Cardiac muscle cell (in vitro differentiated cells and primary cell): ENCODE measurements at places on chromosomes 12 and 14.

GRCh38 chr14:89330236-89331002, 86.6 kb downstream of the FOXN3 start:
- no peaks in the 10 kb centered on the region for H3K4me1 ChIP-seq
- no peaks in the 10 kb centered on the region for H3K27me3 ChIP-seq
- H3K4me3 ChIP-seq = no peak overlapping the region
- no peak overlapping the region for H3K27ac ChIP-seq
- DNase-seq = no peak
- peaks cover 2% of the 10 kb centered on the region for H3K36me3 ChIP-seq

DNA sequence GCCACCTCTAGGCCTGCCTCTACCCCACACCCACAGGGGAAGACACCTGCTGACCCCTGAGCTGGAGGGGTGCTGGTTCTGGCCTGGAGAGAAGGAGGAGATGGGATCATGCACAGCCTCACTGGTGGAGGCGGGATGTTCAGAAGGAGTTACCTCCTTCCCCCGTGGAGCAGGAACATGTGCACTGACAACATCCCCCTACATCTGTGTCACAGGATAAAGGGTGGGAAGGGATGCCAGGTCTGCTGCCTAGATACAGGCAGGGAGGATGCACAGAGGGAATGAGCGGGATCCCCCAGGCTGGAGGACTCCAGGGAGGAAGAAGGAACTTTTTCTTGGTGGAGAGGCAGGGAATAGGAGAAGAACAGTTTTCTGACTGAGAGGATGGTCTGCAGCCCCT, 8.8 kb downstream of the NRXN3 start:
- H3K27me3 ChIP-seq = peaks cover 18% of the 10 kb centered on the region
- no peaks in the 10 kb centered on the region for H3K36me3 ChIP-seq
- H3K4me3 ChIP-seq = no peak overlapping the region
- H3K4me1 ChIP-seq = no peaks in the 10 kb centered on the region
- H3K27ac ChIP-seq = no peak overlapping the region
- no peak for DNase-seq

DNA sequence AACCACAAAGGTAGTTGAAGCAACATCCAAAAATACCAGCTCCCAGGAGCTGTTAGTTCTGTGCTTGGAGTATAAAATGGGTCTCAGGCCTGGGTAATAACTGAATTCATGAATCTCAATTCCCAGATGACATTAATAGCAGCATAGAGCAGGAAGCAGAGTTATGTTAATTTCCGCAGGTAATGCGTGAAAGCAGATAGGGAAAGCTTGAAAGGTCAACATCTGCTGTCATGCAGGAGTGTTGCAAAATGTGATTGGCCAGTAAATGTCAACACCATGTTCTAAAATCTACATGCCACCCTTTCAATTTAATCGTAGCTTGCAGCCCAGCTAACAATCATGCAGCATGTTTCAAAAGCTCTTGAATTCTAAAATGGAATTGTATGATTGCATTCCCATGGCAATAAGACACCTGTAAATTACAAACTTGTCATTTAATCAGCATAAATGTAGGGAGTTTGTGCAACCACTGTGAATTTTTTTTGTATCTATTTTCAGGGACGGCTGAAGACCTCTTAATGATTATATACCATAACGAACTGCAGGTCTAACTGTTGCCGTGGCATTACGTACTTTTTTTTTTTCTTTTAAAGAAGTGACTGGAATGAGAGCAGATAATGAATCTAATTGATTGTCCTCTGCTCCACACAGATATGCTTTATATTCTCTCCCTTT, 635.8 kb upstream of the FOXG1 start:
- no peaks in the 10 kb centered on the region for H3K27me3 ChIP-seq
- no peaks in the 10 kb centered on the region for H3K36me3 ChIP-seq
- DNase-seq = no peak
- no peak overlapping the region for H3K4me3 ChIP-seq

DNA sequence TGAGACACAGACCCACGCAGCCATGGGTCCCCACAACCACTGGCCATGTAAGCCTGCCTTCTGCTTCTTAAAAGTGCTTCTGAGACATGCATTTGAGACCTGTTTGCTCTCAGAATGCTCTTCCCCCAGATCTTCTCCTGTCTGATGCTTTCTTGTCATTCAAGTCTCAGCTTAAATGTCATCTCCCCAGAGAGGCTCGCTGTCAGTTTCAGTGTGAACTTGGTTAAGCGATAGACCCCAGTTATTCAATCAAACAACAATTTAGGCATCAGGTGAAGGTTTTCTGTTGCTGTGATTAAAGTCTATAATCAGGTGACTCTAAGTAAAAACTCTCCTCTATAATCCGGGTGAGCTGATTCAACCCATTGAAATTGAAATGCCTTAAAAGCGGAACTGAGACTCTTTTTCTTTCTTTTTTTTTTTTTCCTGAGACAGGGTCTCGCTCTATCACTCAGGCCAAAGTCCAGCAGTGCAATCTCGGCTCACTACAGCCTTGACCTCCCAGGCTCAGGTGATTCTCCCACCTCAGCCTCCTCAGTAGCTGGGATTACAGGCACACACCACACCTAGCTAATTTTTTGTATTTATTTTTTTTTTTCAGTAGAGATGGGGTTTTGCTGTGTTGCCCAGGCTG, 123.4 kb downstream of the KSR2 start:
- no peaks in the 10 kb centered on the region for H3K4me1 ChIP-seq
- no peak overlapping the region for H3K27ac ChIP-seq
- no peak for DNase-seq
- H3K4me3 ChIP-seq = no peak overlapping the region

- DNase-seq = no peak
- H3K4me3 ChIP-seq = no peak overlapping the region
- H3K36me3 ChIP-seq = no peaks in the 10 kb centered on the region
- H3K27ac ChIP-seq = no peak overlapping the region
- H3K4me1 ChIP-seq = no peaks in the 10 kb centered on the region
Observed at GRCh38 chr12:28710882-28711281, 438.2 kb upstream of the FAR2 start.
